ENCODE measurements at places on chromosomes 7 and 10.

- DNase-seq = no peak
- H3K4me1 ChIP-seq = 0 out of 2 replicates have a peak, but pooled peaks cover 6% of the 10 kb centered on the region
- H3K36me3 ChIP-seq = no peaks in the 10 kb centered on the region
- no peaks in the 10 kb centered on the region for H3K27me3 ChIP-seq
- H3K27ac ChIP-seq = no peak overlapping the region
These were observed 1.7 kb upstream of the TMEM248 start for GRCh38 chr7:66919304-66919703.

DNA sequence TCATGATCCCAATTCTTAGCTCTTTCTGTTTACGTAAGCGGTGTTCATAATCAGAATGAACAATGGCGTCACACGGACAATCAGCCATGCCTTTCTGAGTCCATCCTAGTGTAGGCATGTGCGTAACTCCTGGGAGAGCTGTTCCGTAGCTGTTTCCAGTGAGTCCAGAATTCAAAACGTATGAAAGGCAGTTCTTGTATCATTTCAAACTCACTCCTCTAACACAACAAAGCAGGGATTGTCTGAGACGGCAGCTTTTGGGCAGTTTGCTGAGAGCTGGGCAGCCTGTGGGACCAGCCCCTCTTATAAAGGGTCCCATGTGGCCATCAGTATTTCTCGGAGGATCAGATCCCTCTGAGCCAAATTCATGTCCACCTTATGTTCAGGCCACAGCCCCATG lies 43.4 kb downstream of the PSPH start:
- H3K27ac ChIP-seq = no peak overlapping the region
- no peaks in the 10 kb centered on the region for H3K4me1 ChIP-seq
- H3K4me3 ChIP-seq = no peak overlapping the region

DNA sequence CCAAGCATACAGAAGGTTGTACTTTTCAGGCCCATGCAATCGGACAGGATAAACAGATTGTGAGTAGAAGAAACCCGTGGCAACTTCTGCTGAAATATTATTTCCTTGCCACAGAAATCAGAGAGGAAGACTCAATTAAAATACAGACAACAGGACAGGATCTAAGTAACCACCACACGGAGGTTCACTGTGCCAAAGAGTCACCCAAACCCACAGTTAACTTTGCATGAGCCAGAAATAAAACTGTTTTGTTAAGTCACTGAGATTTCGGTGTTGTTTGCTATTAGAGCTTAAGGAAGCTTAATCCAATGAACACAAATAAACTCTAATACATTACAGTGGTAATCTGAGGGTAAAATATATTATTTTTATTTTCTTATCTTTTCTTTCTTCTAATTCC lies 14.0 kb downstream of the PNPLA8 start:
- no peak for DNase-seq
- H3K4me3 ChIP-seq = no peak overlapping the region
- H3K27me3 ChIP-seq = no peaks in the 10 kb centered on the region
- H3K4me1 ChIP-seq = no peaks in the 10 kb centered on the region
- H3K27ac ChIP-seq = no peak overlapping the region

GRCh38 chr7:27617651-27618381 lies 44.9 kb downstream of the HIBADH start:
- no peak for DNase-seq
- H3K27me3 ChIP-seq = no peaks in the 10 kb centered on the region
- H3K4me1 ChIP-seq = no peaks in the 10 kb centered on the region
- H3K4me3 ChIP-seq = no peak overlapping the region

- DNase-seq = no peak
- H3K4me1 ChIP-seq = no peaks in the 10 kb centered on the region
- no peak overlapping the region for H3K27ac ChIP-seq
- no peak overlapping the region for H3K4me3 ChIP-seq
These were observed 164.4 kb downstream of the MDFIC start for GRCh38 chr7:115086146-115086841.

- H3K4me3 ChIP-seq = no peak overlapping the region
- H3K4me1 ChIP-seq = no peaks in the 10 kb centered on the region
- no peaks in the 10 kb centered on the region for H3K36me3 ChIP-seq
These were observed 161.7 kb upstream of the TPK1 start for GRCh38 chr7:144997512-144997911.

- peak overlapping the region; percentile 99 for H3K4me3 ChIP-seq
- H3K36me3 ChIP-seq = peaks cover 28% of the 10 kb centered on the region
- no peaks in the 10 kb centered on the region for H3K27me3 ChIP-seq
- no peak for DNase-seq
- H3K27ac ChIP-seq = no peak overlapping the region
- H3K4me1 ChIP-seq = peaks cover 19% of the 10 kb centered on the region
These were observed 649 bp downstream of the SCD start for GRCh38 chr10:100347568-100348195.

DNA sequence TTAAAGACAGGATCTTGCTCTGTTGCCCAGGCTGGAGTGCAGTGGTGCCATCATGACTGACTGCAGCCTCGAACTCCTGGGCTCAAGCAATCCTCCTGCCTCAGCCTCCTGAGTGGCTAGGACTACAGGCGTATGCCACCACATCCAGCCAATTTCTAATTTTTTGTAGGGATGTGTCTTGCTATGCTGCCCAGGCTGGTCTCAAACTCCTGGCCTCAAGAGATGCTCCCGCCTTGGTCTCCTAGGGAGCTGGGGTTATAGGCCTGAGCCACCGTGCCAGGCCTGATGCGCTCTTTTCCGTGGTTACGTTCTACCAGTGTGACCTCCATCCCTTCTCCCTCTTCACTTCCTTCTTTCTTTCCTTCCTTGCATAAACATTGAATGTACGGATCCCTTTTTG lies 34.2 kb upstream of the IL15RA start:
- no peaks in the 10 kb centered on the region for H3K36me3 ChIP-seq
- H3K4me3 ChIP-seq = no peak overlapping the region
- DNase-seq = no peak
- H3K27ac ChIP-seq = no peak overlapping the region
- H3K4me1 ChIP-seq = no peaks in the 10 kb centered on the region

GRCh38 chr7:33685503-33685902 lies 219.8 kb upstream of the BMPER start:
- no peak overlapping the region for H3K4me3 ChIP-seq
- H3K36me3 ChIP-seq = no peaks in the 10 kb centered on the region
- no peak for DNase-seq
- no peaks in the 10 kb centered on the region for H3K4me1 ChIP-seq

DNA sequence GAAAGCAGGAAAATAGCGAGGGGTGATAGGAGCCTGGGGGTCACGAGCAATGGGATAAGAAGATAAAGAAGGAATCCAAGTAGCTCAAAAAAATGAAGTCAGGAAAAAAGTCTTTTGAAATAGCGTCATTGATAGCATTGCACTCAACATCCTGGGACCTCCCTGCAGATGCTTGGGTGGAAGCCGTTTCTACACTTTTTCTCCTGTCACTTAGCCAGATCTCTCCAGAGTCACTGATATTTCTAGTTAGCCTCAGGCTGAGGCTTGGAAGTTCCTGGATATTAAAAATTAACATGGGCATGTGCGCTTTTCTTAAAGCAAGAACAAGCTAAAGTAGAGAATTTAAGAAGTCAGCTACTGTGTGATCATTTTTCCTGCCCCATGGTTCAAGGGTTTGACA lies 39.5 kb upstream of the CHST15 start:
- H3K4me1 ChIP-seq = no peaks in the 10 kb centered on the region
- no peaks in the 10 kb centered on the region for H3K36me3 ChIP-seq
- no peaks in the 10 kb centered on the region for H3K27me3 ChIP-seq
- H3K27ac ChIP-seq = no peak overlapping the region

DNA sequence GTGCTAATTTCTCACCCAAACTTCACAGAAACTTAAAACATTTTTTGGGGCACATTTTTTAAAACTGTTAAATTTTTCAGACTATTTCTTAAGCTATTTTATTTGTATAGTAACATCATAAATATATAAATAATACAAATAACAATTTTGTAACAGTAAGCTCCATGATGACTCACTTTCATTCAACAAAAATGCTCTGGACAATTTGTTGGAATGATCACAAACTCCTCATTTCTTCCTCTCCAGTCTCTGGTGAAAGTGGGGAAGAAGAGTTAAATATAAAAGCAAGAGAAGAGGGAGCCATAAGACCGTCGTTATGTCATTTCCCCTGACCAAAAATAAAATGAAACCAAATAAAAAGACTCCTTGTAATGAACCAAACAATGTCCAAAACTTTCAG lies 162.4 kb downstream of the AGMO start:
- no peaks in the 10 kb centered on the region for H3K36me3 ChIP-seq
- no peaks in the 10 kb centered on the region for H3K27me3 ChIP-seq
- DNase-seq = no peak
- H3K4me1 ChIP-seq = no peaks in the 10 kb centered on the region
- no peak overlapping the region for H3K27ac ChIP-seq
- H3K4me3 ChIP-seq = no peak overlapping the region

GRCh38 chr7:22731766-22732165 lies 4.8 kb downstream of the IL6 start:
- no peak overlapping the region for H3K27ac ChIP-seq
- H3K4me1 ChIP-seq = peaks cover 8% of the 10 kb centered on the region
- no peaks in the 10 kb centered on the region for H3K36me3 ChIP-seq
- no peaks in the 10 kb centered on the region for H3K27me3 ChIP-seq
- no peak overlapping the region for H3K4me3 ChIP-seq

DNA sequence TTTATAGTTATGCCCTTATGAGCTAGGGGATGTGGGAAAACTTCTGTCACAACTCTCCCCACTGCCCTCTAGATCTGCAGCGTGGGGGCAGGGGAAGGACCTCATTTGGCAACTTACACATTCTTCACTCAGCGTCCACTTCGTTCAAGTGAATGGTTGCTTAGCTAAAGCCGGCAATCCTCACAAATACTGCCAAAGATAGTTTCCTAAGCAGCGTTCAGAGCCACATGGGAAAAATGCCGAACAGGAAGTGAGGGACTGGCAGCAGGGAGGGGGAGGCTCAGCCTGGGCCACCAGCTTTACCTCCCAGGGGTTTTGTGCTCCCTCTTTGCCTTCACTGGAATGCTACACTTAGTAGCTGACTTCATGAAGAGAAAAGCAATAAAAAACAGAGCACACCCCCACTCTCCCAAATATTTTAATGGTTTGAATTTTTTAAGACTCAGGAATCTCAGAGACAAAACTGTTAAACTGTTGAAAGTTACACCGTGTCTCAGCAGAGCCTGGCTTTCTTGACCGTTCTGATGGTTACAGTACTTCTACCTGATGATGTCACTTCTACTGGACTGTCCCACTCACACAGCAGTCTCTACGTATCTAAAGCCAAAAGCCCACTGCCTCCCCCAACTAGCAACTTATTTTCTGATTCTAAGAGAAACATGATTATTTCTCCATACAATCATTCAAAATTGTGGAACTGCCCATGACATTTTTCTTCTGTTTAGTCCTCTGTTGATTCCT lies 10.4 kb downstream of the GRM3 start:
- DNase-seq = no peak
- no peaks in the 10 kb centered on the region for H3K4me1 ChIP-seq
- no peaks in the 10 kb centered on the region for H3K36me3 ChIP-seq
- H3K27me3 ChIP-seq = no peaks in the 10 kb centered on the region

DNA sequence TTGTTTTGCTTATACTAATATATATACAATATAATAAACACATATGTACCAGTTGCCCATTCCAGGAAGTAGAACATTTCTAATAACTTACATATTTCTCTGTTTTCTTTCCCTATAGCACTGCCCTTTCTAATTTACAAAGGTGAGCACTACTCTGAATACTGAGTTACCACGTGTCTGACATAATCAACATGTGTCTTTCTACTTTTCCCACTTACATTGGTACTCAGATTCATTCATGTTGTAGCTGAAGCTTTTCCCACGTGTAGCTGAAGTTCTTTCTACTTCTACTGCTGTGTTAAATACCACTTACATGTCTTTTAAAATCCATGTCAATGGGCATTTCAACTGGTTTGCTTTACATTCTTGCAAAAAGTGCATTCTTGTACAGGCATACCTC lies 317.3 kb downstream of the DGKB start:
- peaks cover 4% of the 10 kb centered on the region for H3K4me1 ChIP-seq
- H3K27me3 ChIP-seq = no peaks in the 10 kb centered on the region
- DNase-seq = no peak
- H3K27ac ChIP-seq = no peak overlapping the region
- no peaks in the 10 kb centered on the region for H3K36me3 ChIP-seq
- H3K4me3 ChIP-seq = no peak overlapping the region

- H3K36me3 ChIP-seq = no peaks in the 10 kb centered on the region
- H3K27ac ChIP-seq = no peak overlapping the region
- H3K4me3 ChIP-seq = no peak overlapping the region
- no peak for DNase-seq
- no peaks in the 10 kb centered on the region for H3K27me3 ChIP-seq
These were observed 3.1 kb downstream of the AASS start for GRCh38 chr7:122140918-122141317.

DNA sequence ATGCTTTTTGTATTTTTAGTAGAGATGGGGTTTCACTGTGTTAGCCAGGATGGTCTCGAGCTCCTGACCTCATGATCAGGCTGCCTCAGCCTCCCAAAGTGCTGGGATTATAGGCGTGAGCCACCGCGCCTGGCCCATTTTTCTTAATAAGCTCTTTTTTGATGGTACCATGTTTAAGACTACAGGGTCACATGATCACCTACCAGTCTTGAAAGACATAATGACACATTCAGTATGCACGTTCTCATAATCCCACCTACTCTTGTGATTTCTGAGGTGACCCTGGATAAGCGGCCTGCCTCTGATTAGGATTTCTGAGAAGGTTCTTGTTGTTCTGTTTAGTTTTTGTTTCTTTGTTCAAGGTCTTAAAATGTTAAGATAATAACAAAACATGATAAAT lies 43.7 kb upstream of the PLXNA4 start:
- H3K27me3 ChIP-seq = no peaks in the 10 kb centered on the region
- H3K4me1 ChIP-seq = no peaks in the 10 kb centered on the region
- H3K4me3 ChIP-seq = no peak overlapping the region

GRCh38 chr7:28573651-28574301 lies 161.5 kb downstream of the CREB5 start:
- no peak overlapping the region for H3K4me3 ChIP-seq
- no peaks in the 10 kb centered on the region for H3K36me3 ChIP-seq
- no peak overlapping the region for H3K27ac ChIP-seq
- H3K27me3 ChIP-seq = no peaks in the 10 kb centered on the region

DNA sequence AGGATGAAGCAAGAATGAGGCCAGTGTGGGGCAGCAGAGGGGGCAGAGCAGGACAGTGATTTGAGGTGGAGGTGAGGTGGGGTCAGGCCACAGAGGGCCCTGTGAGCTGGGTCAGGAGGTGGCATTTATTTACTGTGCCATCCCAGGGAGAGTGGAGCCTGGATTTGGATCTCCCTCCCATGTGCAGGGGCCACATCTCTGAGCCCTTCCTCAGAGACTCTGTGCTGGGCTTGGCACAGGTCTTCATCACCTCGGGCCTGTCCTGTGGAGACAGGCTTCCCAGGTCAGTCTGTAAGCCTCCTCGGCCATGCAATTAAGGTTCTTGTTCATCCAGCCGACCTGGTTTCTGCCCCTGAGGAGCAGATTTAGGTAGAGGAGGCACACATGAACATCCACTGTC lies 40.9 kb downstream of the ZNF777 start:
- no peak for DNase-seq
- H3K4me3 ChIP-seq = no peak overlapping the region

DNA sequence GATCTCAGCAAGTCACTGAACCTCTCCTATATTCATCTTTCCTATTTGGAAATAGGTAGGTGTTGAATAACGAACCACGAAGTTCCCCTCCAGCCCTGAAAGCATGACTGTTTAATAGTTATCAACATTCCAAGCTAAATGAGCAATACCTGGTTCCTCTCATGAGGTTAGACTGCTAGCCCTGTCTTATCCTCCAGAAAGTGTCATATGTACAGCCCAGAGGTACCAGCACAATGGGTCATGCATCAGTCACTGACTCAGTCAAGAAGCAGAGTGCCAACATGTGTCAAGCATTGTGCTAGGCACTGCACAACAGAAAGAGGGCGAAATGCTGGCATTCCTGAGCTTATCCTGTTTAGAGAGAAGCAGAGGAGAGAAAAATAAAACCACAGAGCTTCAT lies 70.0 kb downstream of the AMPH start:
- no peaks in the 10 kb centered on the region for H3K27me3 ChIP-seq
- no peak overlapping the region for H3K27ac ChIP-seq
- no peaks in the 10 kb centered on the region for H3K4me1 ChIP-seq
- no peak overlapping the region for H3K4me3 ChIP-seq

Data from MM.1S (cell line).